Left cardiac atrium (tissue), 4 donors: ENCODE measurements at places on chromosomes 2 and 18. TPM values are rescaled to one million over a fixed set of nuclear protein-coding genes. Genes with fewer than 3 reads are reported as not detected.

DNA sequence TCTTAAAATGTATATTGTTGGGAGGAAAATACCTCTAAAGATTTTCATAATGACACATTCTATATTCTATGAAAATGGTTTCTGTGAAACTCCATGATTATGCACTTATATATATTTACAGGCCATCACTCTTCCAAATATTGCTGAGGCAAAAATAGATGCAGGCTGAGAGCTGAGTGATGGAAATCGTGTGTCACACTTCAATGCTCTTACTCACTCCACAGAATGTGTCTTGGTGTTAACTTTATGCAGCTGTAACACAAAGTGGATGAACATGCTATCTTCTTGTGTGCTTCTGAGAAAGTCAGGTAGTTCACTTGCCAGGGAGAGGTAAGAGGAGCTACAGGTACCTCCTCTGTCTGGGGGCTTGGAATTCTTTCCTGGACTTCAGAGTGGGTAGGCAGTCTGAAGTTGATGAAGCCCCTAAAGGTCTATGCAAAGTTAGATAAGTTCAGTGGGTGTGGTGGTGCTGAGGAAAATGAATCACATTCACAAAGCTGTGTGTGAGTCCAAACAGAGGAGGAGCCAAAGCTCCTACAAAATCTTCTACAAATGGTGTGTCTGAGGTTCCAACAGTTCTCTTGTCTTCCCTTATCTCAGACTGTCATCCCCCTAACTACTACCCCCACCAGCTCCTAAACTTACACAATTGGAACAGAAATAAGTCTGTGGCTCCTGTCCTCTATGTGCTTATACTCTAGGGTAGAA is 74.2 kb upstream of the ST6GAL2 start:
- no peak for DNase-seq

- DNase-seq, result no peak
These were observed 9.1 kb downstream of the TET3 start for GRCh38 chr2:73993778-73994177.

- DNase-seq, result no peak
These were observed 39.8 kb downstream of the CTNNA2 start for GRCh38 chr2:79552653-79553052.

SEC11C gene
- total RNA-seq, result 43.9 TPM

DNA sequence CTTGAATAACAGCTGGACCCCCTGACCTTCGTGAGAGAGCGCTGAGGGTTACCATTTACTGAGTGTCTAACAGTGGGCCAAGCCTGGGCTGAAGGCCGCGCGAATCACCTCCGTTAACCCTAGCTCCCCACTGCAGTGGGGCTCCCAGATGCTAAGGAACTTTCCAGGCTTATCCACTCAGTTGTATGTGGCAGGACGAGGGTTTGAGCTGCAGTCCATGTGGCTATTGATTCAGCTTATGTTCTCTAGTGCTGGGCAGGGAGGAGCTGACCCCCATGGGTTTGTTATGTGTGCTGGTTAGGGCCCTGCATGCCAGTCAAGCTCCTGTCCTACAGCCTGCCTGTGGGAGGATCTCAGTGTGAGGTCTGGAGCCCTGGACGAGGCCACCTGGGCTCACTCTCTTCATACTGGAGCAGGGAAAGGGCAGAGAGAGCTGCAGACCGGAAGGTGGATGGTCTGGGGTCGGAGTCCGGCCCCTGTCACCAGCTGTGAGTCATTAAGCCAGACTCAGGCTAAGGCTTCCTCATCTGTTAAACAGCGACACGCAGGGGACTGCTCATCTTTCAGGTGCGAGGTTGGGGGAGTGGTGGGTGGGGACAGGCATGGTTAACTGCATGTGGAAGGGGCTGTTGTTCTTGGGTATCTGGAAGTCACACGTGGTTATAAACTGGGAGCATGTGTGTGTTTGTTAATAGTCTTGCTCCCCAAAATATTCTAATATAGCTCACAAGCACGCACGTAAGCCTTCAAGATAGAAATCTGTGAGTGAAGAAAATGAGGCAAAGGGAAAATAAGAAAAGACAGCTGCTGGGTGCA is 6.6 kb downstream of the PSD4 start:
- no peak for DNase-seq

- no peak for DNase-seq
These were observed 295.0 kb upstream of the KCNH7 start for GRCh38 chr2:163133602-163134001.

DNA sequence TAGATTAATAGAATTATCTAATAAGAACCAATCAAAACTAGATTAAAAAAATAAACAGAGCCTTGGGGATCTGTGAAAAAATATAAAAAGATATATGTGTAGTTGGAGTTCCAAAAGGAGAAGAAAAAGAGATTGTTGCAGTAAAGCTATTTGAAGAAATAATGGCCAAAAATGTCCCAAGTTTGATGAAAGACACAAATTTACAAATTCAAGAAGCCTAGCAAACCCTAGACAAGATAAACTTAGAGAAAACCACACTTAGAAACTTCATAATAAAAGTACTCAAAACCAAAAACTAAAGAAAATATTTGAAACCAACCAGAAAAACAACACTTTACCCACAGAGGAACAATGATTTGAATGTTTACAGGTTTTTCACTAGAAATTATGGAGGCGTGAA is 41.3 kb upstream of the EGR4 start:
- DNase-seq, result no peak

SERPINB4 gene
- total RNA-seq, result not detected

SNTG2 gene
- total RNA-seq, result 1.6 TPM

MYCN gene
- total RNA-seq, result 0.53 TPM

SCG2 gene
- total RNA-seq, result 0.42 TPM

ASTL gene
- total RNA-seq, result not detected

RTP5 gene
- not detected for total RNA-seq

DNA sequence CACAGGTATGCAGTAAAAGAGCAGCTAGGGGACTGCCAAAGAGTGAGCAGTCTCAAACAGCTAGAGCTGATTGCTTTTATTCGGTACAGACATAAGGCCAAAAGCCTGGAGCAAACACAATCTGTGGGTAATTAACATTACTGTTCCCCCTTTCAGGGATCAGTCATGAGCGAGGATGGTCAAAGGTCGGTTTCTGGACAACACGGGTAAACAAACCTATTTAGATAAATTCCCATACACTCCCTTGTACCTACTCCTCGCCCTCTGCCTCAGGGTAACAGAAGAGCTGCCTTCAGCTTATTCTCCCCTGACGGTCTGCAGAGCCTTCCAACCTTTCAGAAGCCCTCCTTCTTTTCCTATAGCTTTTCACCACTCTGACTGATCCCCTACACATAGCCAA is 586.0 kb downstream of the SUCLG1 start:
- DNase-seq, result no peak

DNA sequence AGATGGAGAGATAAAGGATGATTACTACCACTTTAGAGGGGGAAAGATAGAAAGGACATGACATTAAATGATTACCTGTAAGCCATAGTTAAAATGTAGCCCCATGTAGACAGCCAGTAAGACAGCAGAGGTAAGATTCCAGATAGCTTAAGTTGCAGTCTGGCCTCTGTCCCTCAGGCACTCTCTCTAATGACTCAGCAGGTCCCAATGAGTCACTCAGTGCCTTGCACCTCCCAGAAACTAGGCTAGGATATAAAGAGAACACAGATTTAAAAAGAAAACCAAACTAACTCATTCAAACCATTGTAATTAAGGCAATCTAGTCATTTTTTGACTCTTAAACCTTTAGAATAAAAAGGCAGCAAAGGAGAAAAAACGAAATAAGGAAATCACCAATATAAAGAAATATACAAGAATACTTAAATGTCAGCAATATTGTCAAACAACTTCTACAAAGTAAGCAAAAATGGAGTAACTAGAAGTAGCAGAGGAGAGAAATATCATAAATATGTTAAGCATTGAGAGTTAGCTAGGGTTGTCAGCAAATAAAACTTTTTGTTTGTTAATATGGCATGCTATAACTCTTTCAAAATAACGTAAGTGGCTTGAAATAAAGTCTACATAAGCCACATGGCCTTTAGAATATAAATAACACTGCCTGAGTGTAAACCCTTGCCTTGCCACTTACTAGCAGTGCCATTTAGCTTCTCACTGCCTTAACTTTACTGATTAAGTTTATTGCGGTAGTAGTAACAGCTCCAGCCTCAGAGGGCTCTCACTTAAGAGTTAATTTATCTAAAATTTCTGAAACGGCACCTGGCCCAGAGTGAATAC is 48.5 kb downstream of the SOCS6 start:
- DNase-seq, result no peak

GRCh38 chr18:78875016-78875777 is 104.4 kb upstream of the SALL3 start:
- DNase-seq, result no peak

DNA sequence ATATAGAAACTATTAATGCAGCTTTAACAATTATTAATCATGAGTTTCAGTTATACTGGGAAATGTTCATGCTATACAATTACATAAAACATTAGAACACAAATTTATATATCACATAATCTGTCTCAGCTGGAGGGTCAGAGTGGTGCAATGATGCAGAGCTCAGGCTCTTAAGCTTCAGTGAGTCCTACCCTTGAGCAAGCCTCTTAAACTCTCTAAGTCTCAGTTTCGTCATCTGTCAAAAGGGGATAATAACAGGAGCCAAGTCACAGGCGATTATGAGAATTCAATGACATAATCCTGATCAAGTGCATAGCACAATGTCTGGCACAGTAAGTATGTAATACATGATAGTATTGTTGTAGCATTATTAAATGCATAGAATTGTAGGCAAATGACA is 46.0 kb downstream of the LAMA1 start:
- DNase-seq, result no peak

DNA sequence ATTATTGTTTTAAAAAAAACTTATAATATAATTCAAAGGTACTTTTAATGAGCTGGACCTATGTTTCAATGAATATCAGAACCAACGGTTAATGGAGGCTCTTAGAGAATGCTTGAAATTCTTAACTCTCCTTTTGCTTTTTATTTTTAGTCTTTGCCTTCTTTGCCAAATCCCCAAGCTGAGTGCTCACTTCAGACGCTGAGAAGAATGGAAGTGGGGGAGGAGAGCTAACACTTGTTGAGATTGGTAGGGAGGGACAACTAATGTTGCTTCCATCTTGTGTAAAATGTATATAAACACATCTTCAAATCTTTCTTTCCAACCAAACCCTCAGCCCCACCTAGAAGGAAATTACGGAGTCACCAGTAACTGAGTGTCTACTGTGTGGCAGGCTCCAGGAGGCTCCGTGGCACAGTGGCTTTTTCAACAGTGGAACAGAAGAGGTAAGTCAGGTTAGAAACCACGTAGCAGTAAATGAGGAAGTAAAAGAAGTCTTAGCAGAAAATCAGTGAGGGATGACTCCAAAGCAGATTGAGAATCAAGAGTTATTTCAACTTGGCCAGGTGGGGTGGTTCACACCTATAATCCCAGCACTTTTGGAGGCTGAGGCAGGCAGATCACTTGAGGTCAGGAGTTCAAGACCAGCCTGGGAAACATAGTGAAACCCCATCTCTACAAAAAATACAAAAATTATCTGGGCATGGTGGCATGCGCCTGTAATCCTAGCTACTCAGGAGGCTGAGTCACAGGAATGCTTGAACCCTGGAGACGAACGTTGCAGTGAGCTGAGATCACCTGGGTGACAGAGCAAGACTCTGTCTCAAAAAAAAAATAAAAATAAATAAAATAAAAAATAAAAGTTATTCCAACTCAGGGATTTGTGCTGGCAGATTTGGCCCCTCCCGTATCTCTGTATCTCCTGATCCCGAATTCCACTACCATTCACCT is 45.0 kb upstream of the CREB1 start:
- DNase-seq, result no peak

PRSS56 gene
- 0.16 TPM for total RNA-seq

- no peak for DNase-seq
These were observed 110.3 kb upstream of the ODC1 start for GRCh38 chr2:10558281-10559030.

GRCh38 chr2:29157131-29157530 is 41.9 kb downstream of the CLIP4 start:
- DNase-seq, result no peak

TEX51 gene
- total RNA-seq, result not detected

DNA sequence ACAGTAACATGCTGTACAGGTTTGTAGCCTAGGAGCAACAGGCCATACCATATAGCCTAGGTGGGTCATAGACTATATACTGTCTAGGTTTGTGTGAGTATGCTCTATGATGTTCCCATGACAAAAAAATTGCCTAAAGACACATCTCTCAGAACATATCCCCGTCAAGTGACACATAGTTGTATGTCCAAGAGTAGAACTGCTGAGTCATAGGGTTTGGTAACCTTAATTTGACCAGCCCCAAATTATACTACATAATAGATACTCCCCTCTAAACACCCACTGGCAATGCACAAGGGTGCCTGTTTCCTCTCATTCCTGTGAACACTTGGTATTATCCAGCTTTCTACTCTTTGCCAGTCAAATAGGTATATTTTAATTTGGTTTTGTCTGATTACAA is 161.6 kb downstream of the LCLAT1 start:
- no peak for DNase-seq

- DNase-seq, result no peak
These were observed 30.6 kb upstream of the NPAS2 start for GRCh38 chr2:100789361-100789760.

DNA sequence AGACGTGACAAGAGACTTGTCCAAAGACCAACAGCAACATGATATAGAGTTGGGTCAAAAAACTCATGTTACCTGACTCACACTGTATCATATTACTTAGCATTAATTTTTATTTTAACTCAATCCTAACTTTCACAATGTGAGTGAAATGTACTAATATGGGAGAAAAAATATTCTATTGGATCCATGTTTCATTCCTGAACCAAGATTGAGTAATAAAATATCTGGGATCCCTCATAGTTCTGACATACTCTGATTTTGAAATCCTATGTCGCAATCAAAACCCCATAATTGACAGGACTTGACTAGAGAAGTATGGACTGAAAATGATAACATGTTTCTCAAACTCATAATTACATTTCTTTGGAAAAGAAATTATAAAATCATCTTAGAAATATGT is 190.4 kb downstream of the RIT2 start:
- no peak for DNase-seq

DNA sequence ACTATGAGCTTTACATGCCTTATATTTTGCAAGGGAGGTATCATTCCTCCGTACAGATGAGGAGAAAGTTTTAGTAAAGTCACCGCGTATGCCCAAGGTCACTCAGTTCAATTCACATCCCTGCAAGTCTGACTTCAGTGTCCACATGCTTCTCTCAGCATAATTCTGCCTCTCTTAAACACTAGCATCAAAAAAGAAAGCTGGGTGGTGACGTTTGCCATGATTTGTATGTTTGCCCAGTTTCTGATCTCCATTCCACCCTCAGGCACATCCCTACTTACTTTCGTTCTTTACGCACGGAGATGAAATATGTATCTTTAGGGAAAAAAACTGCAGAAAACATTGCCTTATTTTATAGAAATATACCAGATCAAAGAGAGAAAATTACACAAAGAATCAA is 129.2 kb upstream of the PTPRM start:
- no peak for DNase-seq

DNA sequence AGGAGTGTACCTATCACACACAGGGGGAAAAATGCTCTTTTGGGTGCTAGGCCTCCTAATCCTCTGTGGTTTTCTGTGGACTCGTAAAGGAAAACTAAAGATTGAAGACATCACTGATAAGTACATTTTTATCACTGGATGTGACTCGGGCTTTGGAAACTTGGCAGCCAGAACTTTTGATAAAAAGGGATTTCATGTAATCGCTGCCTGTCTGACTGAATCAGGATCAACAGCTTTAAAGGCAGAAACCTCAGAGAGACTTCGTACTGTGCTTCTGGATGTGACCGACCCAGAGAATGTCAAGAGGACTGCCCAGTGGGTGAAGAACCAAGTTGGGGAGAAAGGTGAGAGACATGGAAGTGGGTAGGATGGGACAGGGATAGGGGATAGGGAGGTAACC is 12.2 kb downstream of the DHRS9 start:
- no peak for DNase-seq

- DNase-seq, result no peak
These were observed 291.5 kb downstream of the PTH2R start for GRCh38 chr2:208698114-208698513.
